Right kidney (tissue), 9 donors: ENCODE measurements at places on chromosomes 3 and 15.

DNA sequence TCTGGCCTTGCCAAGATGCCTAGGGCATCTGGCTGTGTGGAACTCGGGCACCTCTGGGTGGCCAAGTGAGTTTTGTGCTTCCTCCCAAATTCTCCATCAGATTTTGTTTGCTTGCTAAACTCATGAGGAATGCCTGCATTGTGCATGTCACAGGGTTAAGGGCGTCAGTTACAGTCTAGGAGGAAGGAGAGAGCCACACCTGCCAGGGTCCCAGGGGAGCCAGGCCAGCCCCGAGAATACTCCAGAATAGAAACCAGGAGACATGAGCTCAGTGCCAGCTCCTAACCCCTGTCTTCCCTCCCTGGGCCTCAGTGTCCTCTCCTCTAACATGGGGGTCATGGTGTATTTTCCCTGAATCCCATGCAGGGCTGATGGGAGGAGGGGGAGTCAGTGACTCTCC is 22.0 kb upstream of the SKOR1 start:
- DNase-seq: no peak

GRCh38 chr3:87333393-87333892 is 57.1 kb upstream of the POU1F1 start:
- DNase-seq: no peak

DNA sequence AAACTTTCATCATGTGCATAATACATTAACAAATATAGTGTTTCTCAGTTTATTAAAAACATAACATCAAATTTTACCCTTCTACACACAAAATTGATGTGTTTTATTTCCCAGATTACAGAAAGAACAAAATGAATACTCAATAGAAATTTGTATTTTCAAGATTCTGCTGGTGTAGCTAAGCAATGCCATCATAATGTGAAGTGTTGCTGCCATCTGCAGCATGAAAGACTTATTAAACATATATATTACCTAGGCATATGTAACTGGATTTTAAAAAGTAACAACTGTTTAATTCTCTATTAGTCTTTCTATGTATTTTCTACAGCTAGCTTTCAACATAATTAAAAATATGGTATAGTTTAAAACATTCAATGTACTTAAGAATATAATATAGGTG is 27.5 kb downstream of the PLSCR5 start:
- no peak for DNase-seq

DNA sequence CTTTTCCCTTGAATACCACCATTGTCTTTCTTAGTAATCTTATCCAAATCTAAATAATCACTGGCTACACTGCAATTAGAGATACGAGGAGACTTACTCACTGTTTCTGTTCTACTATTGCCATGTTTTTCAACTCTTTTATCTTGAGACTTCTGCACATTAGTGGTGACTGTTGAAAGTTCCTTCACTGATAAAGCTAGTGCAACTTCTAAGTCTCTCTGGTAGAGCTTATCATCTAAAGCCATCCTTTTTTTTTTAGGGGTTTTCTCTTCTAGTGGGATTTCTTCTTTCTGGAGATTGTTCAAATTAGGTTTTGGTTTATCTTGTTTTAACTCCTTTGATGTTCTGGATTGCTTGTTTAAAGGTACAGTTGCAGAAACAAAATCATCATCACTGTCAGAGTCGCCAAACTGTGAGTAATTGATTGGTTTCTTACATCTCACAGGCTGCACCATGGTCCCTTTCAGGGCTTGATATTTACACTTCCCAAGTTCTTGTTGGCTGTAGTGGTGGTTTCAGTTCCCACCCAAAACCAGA is 37.7 kb downstream of the NCK1 start:
- DNase-seq: no peak

- DNase-seq: no peak
Observed at GRCh38 chr3:161016417-161017313, 88.5 kb downstream of the B3GALNT1 start.

- no peak for DNase-seq
Observed at GRCh38 chr15:32831485-32831884, 113.7 kb downstream of the GREM1 start.
